RPMI8226 (cell line): ENCODE measurements at places on chromosomes 3 and 15.
A peak's percentile ranks its signal among the peaks of the same experiment; 100 is the strongest.

GRCh38 chr3:196585044-196585757 is 16.7 kb downstream of the FBXO45 start:
- DNase-seq = no peak

- peak; percentile 40 for DNase-seq
Observed at GRCh38 chr3:190514413-190515153, 698 bp downstream of the IL1RAP start.

- no peak for DNase-seq
Observed at GRCh38 chr3:43688245-43688650, 2.5 kb upstream of the ABHD5 start.

DNA sequence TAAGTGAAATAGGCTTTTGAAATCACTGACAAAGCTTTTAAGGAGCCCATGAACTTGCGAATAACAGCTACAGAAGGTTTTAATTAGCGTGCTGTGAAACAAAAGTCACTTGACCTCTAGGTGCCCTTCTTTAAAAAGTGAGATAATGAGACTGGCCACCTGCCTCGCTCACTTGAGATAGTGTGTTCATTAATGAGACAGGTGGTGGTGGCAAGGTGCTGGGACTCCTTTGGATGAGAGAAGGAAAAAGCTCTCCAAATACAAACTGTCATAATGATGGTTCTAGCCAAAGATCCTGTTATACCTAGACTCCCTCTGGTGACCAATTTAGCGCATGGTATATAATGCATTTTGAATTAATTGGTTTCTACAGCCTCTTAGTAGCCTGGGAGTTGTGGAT is 22.7 kb upstream of the IREB2 start:
- peak; percentile 27 for DNase-seq
